ENCODE measurements at places on chromosomes 5 and 9.

- DNase-seq: peak; percentile 97
These were observed 123.7 kb upstream of the CPEB4 start for GRCh38 chr5:173764332-173765028.

- peak; percentile 64 for DNase-seq
These were observed 120.2 kb upstream of the RASA1 start for GRCh38 chr5:87147441-87147840.

- no peak for DNase-seq
These were observed 15.4 kb upstream of the TNFSF8 start for GRCh38 chr9:114945616-114946412.

DNA sequence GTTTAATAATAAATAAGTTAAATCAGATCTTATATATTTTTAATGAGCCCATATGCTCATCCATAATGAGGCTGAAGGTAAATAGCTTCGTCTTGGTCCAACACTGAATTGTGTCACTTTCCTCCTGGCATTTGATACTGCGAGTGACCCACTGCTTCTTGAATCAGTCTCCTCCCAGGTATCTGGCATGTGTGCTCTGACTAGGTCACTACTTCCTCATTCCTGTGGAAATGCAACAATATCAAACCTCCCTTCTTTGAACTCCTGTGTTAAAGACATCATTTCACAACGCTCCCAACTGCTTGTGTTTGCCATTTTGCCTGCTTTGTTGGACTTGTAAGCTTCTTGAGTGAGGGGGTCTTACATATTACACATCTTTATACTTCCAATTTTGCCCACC, 157.7 kb downstream of the SLC24A2 start:
- DNase-seq: no peak

DNA sequence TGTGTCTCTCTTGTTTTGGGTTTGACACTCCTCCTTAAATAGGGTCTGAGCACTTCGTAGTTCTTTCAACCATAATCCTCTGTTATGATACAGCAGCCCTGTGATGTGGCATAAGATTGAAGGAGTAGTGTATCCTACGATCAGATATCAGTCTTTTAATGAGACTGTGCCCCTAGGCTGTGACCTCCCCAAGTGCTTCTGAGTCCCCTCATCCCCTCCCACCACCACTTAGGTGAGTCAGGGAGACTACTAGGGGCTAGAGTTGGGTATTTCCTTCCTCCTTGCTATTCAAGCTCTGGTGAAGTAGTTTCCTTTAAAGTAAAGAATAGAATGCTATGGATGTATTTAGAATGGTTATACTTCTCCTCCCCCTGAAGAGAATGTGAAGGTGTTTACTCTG, 637.2 kb upstream of the GRAMD2B start:
- DNase-seq: no peak

DNA sequence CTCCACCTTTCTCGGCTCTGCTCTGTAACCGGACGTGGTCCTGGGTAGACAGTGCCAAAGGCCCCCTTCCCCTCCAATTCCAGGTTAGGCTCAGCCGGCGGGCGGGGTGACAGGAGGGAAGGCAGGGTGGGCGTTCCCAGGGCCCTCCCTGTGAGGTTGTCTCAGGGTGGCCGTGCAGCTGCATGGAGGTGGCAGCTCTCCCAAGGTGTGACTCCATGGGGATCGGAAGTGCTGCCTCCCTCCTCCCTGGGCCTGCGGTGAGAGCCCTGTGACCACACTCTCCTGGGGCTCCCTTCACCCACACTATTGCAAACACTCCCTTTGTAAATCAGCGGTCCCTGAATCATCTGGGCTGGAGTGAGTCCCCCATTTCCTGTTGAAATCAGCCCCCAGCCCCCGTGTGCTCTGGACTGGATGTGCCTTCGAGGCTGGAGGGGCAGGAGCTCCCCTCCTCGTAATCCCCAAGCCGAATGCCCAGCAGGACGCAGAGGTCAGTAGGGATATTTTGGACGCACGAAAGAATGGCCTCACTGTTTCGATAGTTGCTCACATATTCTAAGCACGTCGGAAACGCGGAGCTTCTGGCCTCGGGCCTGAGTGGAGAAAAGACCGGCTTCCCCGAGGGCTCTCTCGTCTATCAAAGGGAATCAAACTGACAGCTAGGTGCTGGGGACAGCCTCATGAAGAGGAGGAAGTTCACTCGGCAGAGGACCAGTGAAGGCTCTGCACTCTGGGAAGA, 107.6 kb upstream of the COL5A1 start:
- no peak for DNase-seq

DNA sequence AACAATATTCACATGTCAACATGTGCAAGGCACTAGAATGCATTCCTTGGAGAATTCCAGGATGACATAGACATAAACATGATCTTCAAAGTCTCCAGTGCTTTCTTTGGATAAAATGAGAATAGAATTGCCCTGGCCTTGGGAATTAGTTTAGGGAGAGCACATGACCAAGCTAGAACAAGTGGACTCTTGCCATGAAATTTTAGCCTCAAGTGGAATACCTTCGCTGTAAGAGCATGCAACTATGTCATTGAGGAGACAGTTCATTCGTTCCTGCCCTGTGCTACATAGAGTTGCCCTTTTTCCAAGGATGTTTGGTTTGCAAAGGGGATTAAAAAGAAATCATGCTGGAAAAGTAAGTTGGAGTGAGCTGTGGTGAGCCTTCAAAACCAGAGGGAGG, 42.7 kb downstream of the ZFAND5 start:
- peak; percentile 49 for DNase-seq
